ENCODE measurements at places on chromosomes 13 and 19.

DNA sequence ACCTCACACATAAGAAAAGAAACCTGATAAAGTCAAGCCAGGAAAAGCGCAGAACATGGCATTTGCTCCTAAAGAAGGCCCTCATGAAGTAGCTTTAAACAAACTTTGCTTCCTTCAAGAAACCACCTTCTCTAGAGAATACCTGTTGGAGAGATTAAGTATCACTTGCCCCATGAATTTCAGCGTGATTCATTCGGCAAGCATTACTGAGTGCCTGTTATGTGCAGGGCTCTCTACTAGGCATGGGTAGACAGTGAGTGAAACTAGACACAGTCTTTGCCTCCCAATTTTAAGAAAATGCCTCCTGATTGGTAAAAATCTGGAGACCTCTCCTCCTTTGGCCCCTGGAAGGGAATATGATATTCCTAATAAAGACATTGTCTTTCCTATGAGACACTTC is 475.8 kb upstream of the NBEA start:
- no peak overlapping the region for H3K27ac ChIP-seq
- H3K4me3 ChIP-seq = no peak overlapping the region
- no peaks in the 10 kb centered on the region for H3K36me3 ChIP-seq

DNA sequence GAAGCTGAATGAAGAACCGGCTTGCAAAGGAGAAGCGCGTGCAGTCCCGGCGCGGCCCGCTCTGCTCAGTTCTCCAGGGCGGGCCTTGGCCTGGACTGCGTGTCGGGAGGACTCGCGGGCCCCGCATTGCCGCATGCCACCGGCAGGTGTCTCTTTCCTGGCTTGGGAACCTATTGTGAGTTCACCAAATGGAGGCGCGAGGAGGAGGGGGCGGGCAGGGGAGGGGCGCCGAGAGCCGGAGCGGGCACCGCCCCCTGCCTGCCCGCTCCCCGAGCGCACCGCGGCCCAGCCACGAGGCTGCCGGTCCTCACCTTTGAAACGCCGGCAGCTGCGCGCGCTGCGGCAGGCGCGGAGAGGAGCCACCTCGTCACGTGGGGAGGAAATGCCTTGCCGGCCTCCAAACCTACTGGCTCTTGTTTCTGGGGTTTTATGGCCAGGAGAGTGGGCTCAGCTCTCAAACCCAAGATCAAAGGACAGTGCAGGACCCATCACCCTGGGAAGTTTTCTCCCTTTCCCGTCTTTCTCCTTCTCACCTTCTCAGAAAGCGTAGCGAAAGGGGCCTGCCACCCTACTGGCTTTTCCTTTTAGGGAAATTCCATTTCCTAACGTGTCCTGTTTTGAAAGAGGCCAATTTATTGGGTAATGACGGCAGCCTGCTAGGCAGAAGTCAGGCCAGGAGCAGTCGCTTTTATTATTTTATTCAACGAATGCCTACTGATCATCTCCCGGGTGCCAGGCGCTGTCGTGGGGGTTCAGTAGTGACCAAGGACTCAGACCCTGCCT is 13.8 kb upstream of the UBE2L5 start:
- peak overlapping the region; percentile 91 for H3K27ac ChIP-seq
- no peaks in the 10 kb centered on the region for H3K27me3 ChIP-seq
- H3K4me3 ChIP-seq = peak overlapping the region; percentile 81
- no peaks in the 10 kb centered on the region for H3K36me3 ChIP-seq
- peaks cover 14% of the 10 kb centered on the region for H3K4me1 ChIP-seq

DNA sequence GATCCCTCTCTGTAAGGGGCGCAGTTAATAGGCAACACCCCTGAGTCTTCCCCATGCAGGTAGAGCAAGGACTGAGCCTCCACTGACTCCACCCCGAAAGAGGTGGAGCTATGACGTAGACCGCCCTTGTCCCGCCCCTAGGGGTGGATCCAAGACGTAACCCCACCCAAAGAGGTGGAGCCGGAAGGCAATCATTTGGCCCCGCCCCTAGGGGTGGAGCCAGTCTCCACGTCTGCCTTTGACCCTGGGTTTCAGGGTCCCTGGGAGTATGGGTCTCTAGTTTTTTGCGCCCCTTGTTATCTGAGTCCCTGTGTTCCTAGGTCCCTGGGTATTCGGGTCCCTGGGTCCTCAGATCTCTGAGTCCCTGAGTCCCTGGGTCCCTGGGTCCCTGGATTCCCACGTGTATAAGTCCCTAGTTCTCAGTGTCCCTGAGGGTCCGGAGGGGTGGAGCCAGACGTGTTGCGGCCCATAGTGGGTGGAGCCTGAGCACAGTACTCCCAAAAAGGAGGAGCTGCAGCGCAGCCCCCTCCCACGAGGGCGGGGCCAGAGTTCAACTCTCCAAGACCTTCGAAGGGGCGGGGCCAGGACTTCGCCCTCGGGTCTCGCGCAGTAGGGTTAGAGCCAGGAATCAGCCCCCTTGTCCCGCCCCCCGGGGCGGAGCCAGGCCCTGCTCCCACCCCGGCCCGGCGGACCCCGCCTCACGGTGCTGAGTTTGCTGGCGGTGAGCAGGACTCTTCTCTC is 5.3 kb downstream of the DENND1C start:
- no peaks in the 10 kb centered on the region for H3K36me3 ChIP-seq
- peak overlapping the region; percentile 17 for H3K27ac ChIP-seq
- peak; percentile 66 for DNase-seq
- H3K4me3 ChIP-seq = no peak overlapping the region
- peaks cover 21% of the 10 kb centered on the region for H3K4me1 ChIP-seq
- no peaks in the 10 kb centered on the region for H3K27me3 ChIP-seq

DNA sequence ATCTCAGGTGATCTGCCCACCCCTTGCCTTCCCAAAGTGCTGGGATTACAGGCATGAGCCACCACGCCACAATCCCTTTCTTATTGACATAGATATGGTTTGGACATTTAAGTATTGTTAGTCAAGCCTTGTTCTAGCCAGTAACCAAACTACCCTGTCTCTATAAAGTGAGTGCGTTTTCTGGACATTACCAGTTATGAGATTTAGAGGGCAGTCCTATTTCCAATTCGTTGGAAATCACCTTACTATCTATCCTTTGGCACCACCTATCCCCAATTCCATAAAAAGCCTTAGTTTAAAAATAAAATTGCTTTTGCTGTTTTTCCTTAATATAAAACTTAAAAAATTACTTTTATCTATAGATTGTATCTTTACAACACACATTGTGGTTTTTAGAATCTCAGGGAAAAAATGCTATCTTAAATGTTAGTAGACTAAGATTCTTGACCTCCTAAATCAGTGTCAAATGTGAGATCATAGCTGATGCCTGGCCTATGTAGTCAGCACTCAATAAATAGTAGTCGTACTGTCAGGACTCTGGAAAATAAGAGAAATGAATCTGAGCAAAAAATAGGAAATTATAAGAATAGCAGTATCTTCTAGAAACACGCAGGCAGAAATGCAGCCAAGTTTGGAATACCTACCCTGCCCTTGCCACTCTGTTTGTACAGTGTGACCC is 57.0 kb downstream of the NUFIP1 start:
- no peak overlapping the region for H3K27ac ChIP-seq
- DNase-seq = no peak
- no peaks in the 10 kb centered on the region for H3K4me1 ChIP-seq
- H3K36me3 ChIP-seq = no peaks in the 10 kb centered on the region
- no peak overlapping the region for H3K4me3 ChIP-seq

GRCh38 chr13:45310341-45311131 is 30.4 kb downstream of the TPT1 start:
- peak overlapping the region; percentile 71 for H3K4me3 ChIP-seq
- no peak for DNase-seq
- no peak overlapping the region for H3K27ac ChIP-seq
- no peaks in the 10 kb centered on the region for H3K27me3 ChIP-seq

Measured in naive thymus-derived CD8-positive, alpha-beta T cell (primary cell).